ENCODE measurements at places on chromosomes 4 and X.

DNA sequence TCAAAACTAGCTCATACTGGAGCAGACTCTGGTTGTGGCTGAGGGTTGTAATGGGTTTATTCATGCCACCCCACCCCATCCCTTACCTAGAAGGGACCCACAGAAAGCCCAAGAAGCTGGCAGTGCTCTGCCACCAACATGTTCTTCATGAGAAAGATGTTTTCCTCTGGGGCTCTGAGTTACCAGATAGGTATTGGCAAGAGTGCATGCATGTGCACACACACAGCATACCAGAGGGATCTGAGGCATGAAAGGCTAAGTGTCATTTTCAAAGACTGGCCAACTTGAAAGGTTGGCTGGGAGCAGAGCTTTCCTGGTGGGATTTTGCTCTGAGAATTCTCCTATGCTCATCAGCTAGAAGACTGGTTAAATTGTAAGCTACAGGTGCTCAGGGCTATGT, 65.2 kb downstream of the PHOX2B start:
- no peak for DNase-seq

GRCh38 chr4:23934915-23935314, 45.1 kb upstream of the PPARGC1A start:
- DNase-seq, result no peak

GRCh38 chr4:151198748-151199147, 78.2 kb upstream of the PRSS48 start:
- DNase-seq, result no peak

DNA sequence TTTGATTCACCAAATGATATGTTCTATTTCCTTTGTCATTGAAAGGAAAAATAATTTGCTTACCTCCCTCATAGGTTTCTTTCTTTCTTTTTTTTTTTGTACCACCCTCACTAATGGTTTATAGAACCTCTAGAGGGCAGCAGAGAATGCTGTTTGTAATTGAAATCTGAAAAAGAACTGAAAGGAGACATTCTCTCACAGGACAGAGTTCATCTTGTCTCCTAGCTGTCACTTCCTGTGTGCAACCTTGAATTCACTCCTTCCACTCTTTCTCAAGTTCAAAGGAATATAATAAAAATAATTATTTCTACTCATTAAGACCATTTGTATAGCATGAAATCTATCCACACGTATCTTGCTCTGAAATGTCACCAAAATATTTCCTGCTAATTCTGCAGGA, 51.0 kb downstream of the GUCY1B1 start:
- DNase-seq, result no peak

DNA sequence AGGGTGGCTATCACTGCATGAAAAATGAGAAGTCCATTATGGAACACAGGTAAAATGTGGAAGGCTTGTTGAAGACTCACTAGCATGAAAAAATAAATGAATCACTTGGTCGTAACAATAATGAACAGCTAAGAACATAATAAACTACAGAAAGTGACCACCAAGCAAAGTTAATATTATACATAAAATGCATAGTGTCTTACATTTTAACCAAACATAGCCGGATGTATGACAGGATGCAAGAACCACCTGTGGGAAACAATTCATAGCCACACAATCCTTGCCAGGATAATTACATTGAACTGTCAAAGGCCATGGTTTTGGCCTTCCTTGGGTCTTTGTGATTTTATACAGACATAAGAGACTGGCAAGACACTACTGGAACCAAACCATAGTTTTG, 81.9 kb upstream of the ATXN3L start:
- DNase-seq, result no peak

DNA sequence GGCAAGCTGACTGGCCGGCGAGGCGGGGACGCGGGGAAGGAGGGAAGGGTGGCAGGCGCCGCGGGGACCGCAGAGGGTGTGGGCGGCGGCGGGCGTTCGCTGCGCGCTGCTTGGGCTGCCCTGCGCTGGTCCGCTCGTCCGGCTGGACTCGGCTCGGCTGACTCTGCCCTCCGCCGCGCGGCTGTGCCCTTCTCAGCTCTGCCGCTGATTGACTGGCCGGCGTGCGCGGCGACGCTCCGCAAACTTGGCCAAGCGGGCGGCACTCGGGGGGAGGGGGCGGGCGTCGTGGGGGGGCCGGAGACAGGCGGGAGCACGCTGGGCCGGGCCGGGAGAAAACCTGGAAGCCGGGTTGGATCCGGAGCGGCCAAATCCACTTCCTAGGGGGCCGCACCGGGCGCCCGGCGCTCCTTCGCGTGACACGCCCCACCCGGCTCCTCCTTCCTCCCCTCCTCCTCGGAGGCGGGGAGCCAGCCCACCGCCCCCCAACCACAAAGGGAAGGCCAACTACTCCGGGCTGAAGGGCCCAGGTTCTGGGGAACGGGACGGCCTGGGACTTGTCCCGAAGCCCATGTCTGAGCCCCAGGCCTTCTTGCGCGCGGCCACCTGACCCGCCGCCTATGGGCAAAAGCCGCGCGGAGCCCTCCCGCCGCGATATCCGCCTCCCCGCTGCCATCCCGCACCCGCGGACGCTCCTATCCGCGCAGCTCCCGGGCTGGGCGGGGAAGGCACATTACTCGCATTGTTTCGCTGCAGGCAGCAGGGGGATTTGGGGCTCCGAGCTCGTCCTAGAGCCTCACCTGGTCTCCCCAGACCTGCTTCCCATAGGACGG, at the start of gene GPC4:
GPC4 (minus strand) TSS at position 214 of the 830 bp plus-strand sequence. CDS start 524 bp downstream, outside the sequence.
- no peak for DNase-seq

DNA sequence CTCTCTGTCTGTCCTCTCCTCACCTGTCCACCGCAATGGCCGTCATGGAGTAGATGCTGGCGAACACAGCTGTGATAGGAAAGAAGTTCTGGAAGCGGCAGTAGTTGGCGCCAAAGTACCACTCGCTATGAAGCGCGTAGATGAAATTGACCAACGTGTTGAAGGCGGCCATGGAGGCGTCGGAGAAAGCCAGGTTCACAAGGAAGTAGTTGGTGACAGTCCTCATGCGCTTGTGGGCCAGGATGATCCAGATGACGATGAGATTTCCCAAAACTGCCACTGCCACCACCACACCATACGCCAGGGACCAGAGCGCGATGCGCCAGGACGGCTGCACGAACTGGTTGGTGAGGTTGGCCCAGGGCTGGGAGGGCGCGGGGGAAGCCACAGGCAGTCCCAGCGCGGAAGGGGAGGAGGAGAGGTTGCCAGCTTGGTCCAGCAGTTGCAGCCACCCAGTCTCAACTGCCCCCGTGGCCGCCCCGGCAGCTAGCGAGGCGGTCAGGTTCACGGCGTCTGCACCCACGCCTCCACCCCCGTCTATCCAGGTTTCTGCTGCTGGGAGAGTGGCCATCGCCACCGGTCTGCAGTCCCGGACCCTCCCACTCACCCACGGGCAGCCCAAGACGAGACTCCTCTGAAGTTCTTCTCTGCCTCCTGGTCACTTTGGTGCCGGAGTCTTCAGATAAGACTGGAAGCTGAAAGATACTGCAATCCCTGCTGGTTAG, 518 bp downstream of the TACR3 start:
- DNase-seq, result no peak

DNA sequence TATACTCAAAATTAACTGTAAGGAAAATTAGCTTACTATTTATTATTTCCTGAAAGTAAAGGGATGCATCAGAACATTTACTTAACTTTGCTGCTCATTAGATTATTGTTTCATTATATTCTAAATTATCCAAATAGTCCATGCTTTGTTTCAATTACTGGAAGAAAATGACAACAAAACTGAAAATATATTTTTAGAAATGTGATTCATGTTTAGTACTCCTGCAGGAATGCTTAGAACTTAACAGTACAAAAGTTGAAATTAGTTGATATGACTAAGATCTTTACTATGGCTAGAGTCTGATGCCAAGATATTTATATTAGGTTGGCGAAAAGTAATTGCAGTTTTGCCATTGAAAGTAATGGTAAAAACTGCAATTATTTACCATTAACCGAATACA, 660.5 kb upstream of the PABPC4L start:
- DNase-seq, result no peak

GRCh38 chr4:149708513-149709130, 107.0 kb downstream of the IQCM start:
- DNase-seq, result no peak

- DNase-seq, result no peak
Observed at GRCh38 chr4:15451866-15452765, 17.6 kb upstream of the CC2D2A start.

GRCh38 chrX:132636080-132636479, 147.2 kb upstream of the MBNL3 start:
- no peak for DNase-seq

DNA sequence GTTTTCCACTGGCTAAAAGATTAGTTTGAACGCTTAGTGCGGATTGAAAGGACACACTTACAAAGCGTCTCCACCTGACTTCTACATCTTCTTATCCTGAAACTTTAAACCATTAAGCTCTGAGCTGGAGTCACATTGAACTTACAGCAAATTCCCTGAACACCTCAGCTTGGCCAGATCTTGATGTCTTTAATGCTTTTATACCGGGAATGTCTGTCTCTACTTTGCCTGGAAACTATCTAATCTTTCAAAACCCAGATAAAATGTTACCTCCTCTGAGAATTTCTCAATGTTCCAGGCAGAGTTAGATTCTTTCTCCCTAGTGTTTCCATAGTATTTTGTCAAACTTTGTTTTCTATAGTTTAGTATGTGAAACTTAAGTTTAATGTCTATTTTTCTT, 179.9 kb downstream of the DTHD1 start:
- DNase-seq, result no peak

DNA sequence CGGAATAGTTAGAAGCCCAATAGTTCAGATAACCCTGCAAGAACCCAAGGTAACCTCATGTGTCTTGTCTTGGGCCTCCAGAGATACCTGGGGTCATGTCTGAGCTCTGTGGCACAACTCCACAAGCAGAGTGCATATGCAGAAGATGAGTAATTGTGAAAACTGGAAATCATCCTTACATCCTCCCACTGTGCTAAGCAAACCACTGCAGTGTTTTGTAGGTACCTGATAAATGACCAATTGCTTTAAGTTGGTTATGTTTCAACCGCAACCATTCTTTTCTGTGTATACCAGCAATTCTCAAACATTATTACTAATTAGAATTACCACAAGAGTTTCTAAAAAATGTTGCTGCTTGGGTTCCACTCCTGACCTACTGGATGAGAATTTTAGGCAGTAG, 73.2 kb downstream of the CBLL2 start:
- DNase-seq, result no peak

DNA sequence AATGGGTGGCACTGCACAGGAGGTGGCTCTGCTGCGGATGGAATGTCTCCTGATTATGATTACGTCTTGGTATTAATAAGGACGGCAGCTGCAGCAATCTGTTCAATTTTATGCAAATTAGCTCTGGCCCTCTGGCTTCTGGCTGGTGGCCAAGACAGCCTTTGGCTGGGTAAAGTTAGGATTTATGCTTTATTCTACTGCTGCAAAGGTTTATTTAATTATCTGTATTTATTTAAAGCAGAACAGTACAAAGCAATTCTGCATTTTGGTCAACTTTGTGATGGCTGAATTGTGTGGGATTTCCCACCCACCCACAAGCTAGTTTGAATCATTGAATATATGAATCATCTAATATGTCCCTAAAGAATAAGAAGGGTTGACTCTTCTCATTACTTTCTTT, 745.6 kb upstream of the FAM241A start:
- no peak for DNase-seq

DNA sequence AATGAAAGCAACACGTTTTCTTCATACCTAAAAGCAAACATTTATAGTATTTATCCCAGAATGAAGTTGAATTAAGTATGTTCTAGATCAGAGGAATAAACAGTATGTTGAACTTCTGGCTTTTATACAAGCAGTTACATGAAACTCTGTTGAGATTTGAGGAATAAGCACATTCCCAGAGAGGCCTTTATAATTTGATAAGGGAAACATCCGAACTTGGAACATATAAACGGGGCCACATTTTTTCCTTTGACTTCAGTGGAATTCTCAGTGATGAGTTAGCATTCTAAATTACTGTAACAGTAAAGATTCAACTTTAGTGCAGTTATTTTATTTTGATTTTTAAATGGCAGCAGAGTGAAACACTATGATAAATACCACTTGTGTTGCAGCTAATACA, 119.5 kb downstream of the GLRA3 start:
- DNase-seq, result no peak

DNA sequence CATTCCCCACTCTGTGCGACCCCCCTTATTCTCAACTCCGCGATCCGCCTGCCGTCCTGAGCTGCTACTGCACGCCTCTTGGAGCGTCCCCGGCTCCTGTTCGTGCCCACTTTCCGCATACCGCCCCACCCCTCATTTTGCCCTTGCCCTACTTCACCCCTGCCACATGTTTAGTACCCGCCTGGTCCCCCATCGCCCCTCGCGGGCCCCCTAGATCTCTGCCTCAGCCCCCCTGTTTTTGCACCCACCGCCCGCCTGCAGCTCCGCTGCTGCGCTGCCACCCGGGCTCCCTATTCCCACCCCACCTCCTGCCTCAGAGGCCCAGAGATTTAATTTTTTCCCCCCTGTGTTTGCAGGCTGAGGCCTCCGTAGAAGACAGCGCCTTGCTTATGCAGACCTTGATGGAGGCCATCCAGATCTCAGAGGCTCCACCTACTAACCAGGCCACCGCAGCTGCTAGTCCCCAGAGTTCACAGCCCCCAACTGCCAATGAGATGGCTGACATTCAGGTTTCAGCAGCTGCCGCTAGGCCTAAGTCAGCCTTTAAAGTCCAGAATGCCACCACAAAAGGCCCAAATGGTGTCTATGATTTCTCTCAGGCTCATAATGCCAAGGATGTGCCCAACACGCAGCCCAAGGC, 1.4 kb downstream of the MAGED1 start:
- no peak for DNase-seq

- DNase-seq, result no peak
Observed at GRCh38 chr4:40525752-40526598, 103.7 kb downstream of the RBM47 start.
